GM04503 (cell line): ENCODE measurements at places on chromosomes 1 and 21.
A peak's percentile ranks its signal among the peaks of the same experiment; 100 is the strongest.

- no peak for DNase-seq
Observed at GRCh38 chr1:221878134-221878533, 136.2 kb upstream of the DUSP10 start.

DNA sequence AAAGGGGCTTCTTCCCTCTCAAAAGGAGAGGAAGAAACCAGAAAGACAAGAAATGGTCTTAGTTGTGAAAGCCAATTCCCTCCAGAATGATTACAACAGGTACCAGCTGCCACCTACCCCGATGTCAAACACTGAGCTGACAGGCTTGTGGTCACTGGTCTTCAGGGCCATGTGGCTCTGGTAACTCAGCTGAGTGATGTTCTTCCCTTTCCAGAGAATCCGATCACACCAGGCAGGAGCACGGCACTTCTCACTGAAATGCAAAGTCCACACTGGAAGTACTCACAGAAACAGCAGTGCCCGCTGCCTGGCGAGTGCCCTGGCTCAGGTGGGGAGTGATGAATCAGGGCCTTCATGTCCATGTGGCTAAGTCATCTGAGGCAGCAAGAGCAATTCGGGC, 18.7 kb upstream of the MTF1 start:
- DNase-seq = no peak

GRCh38 chr21:46393941-46394594, 64.6 kb upstream of the DIP2A start:
- DNase-seq = no peak

- DNase-seq = no peak
Observed at GRCh38 chr1:248786156-248786555, 30.6 kb upstream of the LYPD8 start.

DNA sequence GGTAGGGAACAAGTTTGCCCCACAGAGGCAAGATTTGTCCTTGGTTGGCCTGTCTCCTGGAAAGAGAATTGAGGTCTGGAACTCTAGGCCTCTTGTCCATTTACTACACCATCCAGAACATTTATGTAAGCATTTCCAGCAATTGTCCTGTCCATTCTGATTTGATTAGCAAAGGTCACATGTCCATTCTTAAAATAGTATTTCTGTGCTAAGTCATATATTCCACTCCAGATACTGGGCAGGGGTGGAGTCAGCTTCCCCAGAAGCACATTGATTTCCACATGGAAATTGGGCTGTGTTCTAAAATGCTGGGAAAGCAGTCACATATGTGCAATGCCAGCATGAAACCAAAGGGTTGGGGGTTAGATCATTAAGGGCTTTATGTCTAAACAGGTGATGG, 21.5 kb upstream of the FMN2 start:
- no peak for DNase-seq

DNA sequence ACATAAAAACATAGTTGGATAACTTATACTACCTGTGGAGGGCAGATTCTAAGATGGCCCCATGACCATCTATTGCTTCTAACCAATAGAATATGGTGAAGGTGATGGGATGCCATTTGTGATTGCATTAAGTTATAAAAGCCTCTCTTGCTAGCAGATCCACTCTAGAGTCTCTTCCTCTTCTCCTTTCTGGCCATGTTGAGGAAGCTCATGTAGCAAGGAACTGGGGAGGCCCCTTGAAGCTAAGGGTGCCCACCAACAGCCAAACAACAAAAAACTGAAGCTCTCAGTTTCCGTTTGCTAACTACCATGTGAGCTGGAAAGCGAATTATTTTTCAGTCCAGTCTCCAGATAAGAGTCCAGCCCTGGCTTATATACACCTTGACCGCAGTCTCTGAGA, 16.0 kb upstream of the AGO1 start:
- DNase-seq = no peak

GRCh38 chr1:154955718-154956543, at the start of gene PBXIP1:
TSS of gene PBXIP1 (minus strand) at chr1:154956099. CDS start at chr1:154953721, 2,378 bp downstream.
- DNase-seq = peak; percentile 77

DNA sequence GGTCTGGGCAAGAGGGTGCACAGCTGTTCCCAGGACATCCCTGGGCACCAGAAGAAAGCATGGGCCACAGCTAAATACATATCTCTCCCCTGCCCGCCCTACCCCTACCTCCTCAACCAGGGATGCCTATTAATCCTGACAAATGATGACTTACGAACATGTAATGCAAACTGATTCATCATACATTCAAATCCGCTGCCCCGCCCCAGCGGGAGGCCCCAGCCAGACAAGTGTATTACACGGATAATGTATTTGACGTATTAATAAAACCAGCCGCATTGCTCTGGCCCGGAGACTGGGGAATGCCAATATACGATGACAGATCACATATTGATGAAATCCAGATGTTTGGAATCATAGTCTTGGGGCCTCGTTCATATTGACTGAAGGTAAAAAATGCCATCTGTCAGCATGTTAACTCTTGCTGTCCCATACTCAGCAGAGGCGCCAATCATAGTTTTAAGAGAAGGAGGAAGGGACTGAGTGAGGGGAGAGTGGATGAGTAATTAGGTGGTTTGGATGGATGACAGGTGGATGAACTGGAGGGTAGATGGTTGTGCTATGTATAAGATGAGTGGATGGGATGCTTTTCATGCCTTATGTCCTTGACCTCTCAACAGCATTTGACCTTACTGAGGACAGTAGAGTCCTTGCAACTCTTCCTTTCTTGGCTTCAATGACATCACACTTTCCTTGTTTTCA, 68.2 kb downstream of the TMEM53 start:
- no peak for DNase-seq

GRCh38 chr1:196660852-196661251, 9.0 kb downstream of the CFH start:
- no peak for DNase-seq

GRCh38 chr1:220914283-220915116, 35.3 kb downstream of the HLX start:
- no peak for DNase-seq

GRCh38 chr1:209761011-209761635, 5.3 kb downstream of the TRAF3IP3 start:
- no peak for DNase-seq

- DNase-seq = no peak
Observed at GRCh38 chr1:236083650-236084385, 18.9 kb upstream of the NID1 start.

DNA sequence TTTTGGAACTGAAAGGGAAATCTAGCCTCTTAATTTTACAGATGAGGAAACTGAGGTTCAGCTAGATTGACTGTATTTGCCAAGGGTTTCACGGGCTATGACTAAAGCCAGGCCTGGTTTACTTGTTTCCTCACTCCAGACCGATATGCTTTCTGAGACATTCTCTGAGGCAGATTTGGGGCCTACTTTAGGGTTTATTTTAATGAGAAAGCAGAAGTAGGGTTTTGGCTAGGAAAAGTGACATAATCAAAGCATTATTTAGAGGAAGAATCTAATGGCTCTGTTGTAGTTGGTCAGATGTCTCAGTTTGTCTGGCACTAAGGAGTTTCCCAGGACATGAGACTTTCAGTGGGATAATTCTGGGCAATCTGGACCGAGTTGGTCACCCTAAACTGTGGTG, 1.5 kb upstream of the RPTN start:
- no peak for DNase-seq

- no peak for DNase-seq
Observed at GRCh38 chr1:242002510-242002909, 3.6 kb upstream of the MAP1LC3C start.

DNA sequence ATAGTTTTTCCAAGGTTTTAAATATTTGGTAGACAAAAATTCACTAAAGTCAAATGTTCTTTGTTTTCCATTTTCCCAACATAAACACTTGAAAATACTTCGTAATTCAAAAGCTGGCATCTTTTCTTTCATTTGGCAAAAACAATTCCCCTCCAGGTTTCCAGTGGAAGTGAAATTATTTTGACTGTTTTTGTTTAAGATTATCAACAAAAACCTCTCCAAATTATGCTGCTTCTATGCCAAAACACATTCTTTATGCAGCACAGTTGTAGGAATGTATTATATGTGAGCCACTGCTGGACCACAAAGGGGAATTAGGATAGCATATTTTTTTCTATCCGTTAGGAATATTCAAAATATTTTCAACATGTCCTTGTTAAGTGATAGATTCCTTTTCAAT, 44.1 kb downstream of the SLC5A9 start:
- DNase-seq = no peak

- no peak for DNase-seq
Observed at GRCh38 chr1:15453734-15454133, 2.8 kb upstream of the CELA2A start.

GRCh38 chr1:29563571-29563970, 327.2 kb downstream of the PTPRU start:
- DNase-seq = no peak

DNA sequence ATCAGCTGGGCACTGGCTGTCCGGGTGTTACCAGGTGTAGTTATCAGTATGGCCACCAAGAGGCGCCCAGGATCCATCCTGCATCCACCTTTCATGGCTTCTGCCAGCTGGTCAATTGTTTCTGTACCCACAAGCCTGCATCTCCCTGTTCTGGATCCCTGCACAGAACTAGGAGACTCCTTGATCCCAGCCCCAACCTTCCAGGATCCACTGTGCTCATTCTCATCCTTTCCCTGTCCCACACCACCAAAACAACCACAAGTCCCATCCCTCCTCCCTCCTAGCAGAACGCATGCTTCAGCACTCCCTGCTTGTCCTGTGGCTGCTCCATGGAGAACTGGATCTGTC, 27.2 kb upstream of the FOXE3 start:
- DNase-seq = no peak

- DNase-seq = no peak
Observed at GRCh38 chr1:53942127-53942957, 3.2 kb downstream of the IFT25 start.

GRCh38 chr1:73778471-73778870, 419.5 kb downstream of the LRRIQ3 start:
- DNase-seq = no peak

DNA sequence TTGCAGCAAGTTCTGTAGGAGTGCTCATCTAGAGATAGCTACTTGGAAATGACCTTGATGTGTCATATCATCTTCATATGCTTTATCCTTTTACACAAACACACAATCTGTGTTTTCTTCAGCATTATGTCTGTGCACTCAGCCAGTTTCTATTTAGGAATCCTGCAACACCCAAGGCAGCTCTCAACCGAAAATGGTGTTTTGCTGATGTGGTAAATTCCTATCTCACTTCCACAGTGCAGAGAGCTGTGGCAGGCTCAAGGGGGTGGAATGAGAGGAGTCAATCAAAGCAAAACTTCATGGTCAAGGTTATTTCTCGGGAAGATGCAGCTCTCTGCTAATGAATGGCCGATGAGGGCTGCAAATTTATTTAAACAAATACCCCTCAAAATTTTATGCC, 59.3 kb downstream of the IGSF5 start:
- DNase-seq = no peak

- DNase-seq = no peak
Observed at GRCh38 chr21:42091899-42092508, 20.9 kb downstream of the UMODL1 start.

- no peak for DNase-seq
Observed at GRCh38 chr1:159177272-159177907, 6.0 kb downstream of the CADM3 start.
